ENCODE measurements at places on chromosomes 16 and 17.

DNA sequence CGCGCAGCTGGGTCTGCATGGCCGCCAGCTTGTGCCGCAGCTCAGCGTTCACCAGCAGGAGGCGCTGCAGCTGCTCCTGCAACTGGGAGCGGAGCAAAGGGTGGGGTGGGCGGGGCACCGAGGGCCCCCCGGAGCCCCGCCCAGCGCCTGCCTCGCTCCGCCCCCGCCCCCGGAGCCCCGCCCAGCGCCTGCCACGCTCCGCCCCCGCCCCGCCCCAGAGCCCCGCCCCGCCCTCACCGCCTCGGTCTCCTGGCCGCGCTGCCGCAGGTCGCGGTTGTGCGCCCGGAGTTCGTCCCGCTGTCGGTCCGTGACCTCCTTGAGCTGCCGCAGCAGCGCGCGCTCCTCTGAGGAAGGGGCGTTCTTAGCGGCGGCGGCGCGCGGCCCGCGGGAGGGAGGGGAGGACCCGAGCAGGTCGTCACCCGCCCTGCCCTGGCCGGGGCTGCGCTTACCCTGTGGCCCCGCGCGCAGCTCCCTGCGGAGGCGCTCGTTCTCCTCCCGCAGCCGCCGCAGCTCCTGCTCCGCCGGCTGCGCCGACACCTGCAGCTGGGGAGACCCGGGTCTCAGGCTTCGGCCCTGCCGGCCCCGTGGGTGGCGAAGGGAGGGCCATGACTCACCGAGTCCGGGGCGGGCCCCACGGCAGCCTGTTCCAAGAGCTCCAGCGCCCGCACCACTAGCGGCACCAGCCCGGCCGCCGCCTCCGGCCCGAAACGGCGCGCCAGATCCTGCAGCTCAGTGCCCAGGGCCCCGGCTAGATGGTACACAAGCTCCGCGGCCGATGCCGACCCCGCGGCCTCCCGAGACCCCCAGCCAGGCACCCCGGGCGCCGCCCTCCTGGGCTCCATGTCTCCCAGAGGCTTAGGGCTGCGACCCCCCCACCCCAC, 463 bp downstream of the RILP start:
- DNase-seq = peak; percentile 87

DNA sequence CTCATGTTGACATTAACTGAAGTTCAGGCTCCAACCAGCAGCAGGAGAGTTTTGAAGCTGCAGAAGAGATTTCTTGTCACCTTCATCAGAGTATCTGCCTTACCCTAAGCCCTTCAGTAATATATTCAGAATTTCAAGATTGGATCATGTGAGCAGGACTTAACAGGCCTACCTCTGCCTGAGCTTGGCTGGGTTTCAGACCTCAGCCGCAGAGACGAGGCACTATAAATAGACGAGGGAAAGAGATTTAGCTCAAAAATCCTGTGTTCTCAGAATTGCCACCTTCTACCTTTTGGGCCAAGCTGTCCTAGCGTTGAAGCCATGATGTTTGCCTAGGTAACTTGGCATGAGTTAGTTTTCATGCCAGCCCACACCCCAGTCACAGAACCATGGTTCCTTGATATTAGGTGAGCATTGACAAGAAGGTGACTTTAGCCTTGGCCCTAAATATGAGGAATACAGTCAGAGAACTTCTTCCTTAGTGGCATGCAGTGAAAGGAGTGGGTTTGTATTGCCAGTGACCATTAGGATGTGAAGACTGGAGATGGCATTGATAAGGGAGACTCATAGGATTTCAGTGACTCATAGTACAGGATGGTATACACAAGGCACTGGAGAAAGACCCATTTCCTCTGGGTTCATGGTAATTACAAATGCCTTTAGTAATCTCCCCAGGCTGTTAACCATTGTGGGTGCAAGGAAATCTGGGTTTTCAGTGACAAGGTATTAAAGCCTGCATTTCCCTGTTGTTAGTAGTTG, 224.3 kb downstream of the MSI2 start:
- no peak for DNase-seq

- peak; percentile 1 for DNase-seq
These were observed 1972.6 kb downstream of the TP53TG3F start for GRCh38 chr16:35431829-35432663.

DNA sequence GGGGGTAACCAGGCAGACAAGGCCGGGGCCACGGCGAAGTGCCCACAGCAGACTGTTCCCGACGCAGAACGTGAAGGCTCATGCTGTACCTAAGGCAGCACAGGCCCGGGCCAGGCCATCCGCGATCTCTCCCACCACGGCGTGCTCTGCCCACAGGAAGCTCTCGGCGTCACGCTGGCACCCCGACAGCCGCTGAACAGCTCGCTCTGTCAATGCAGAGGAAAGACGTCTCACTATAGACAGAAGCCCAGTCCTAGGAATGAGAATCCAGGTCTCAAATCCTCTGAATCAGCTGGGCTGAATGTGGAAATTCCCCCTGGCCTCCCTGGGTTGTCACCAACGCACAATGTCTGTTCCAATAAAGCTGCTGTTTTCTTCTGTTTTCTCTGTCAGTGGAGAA, 21.4 kb downstream of the SERPINF1 start:
- DNase-seq = no peak

All from NCI-H1436 (cell line).